Psoas muscle (tissue), 8 donors: ENCODE measurements at places on chromosomes 2 and 18. TPM values are rescaled to one million over a fixed set of nuclear protein-coding genes. Genes with fewer than 3 reads are reported as not detected.

DNA sequence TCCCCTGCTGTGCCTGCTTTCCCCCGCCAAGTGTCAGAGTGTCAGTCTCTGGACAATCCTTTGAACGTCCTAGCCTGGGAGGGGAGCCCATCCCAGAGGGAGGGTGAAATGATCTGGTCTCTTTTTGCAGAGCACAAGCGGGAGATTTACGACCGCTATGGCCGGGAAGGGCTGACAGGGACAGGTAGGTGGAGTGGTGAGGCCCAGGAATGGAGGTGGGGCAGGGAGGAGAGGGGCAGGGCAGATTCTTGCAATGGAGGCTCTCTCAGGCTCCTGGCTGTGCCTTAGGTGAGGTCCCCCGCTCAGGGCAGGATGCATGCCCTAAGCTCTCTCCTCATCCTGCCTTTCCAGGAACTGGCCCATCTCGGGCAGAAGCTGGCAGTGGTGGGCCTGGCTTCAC, 2.4 kb downstream of the DNAJB2 start:
- no peak for DNase-seq

- no peak for DNase-seq
Measured at GRCh38 chr2:26086155-26086637, 52.3 kb downstream of the RAB10 start.

GRCh38 chr2:96495982-96496629, 9.1 kb downstream of the NEURL3 start:
- DNase-seq: no peak

- no peak for DNase-seq
Measured at GRCh38 chr2:51553476-51553875, 521.5 kb upstream of the NRXN1 start.

GRCh38 chr2:196482119-196483065, 157.1 kb upstream of the CCDC150 start:
- DNase-seq: no peak

GRCh38 chr2:109318150-109318948, 189.3 kb downstream of the SH3RF3 start:
- DNase-seq: peak; percentile 91

GRCh38 chr2:7430869-7431641, 513.8 kb downstream of the RNF144A start:
- DNase-seq: peak; percentile 63

DNA sequence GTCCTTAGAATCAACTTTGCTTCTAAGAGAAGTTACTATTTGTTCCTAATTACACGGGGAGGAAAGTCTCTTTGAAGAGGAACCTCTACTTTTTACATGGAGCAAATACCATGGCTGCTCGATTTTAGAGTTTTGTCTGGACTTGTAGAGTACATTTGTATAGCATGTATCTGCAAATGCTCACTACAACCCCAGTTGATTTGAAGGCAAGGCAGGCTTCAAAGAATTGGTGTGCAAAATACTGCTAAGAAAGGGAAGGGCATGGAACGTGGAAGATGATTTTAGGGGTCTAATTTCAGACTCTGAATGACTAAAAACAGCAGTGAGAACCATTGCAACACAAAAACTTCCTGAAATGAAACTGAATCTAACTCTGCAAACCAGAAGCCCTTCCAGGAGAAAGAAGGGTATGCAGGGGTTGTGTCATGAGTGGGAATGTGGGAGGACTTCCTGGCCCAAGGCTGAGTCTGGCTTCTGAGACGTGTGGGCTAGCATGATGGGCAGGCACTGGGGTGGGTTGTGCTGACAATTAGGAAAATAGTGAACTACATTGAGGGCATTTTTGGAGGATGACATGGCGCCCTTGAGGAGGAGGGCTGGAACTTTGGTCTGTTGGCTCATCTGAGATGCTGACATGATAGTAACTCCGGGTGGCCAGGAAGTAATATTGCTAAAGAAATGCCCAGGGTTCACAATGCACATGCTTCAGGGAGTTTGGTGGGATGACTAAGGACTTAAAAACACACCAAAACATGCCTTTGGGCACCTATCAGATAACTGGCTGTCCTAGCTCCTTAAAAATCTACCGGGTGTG, 18.9 kb upstream of the IL1R2 start:
- DNase-seq: peak; percentile 34

DNA sequence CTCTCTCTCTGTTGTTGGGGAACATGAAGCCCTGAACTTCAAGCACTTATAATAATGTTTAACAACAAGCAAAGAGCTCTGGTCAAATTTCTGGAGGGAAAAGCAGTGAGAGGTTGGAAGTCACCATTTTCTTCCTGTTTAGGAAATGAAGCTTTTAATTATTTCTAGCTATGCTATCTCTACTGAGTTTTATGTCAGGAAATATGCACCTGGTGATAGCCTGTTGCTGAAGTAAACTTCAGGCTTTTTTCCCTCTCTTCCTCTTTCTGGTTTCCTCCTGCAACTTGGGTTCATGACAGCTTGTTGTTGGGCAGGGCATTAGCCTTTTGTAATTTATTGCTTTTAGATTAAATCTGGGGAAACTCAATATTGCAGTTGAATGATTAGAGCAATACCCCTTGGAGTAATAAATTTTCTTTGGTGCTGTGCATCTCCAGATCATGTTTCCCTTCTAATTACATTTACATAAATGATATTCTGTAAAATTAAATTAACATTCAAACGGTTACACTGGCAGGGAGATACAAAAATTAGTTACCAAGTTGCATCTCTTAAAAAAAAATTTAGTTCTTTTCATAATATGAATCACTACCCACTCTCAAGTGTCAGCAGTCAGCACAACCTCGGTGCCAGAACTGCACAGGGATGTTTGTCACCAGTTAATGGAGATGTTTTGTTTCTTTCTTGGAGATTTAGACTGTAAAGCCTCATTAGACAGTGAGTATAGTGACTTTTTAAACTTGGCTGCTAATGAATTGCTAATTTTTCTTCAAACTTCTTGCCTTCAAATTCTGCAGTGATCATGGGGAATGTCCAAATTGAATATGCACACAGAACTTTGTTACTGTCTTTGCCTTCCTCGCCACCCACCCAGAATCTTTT, 466.6 kb upstream of the ETAA1 start:
- DNase-seq: no peak

DNA sequence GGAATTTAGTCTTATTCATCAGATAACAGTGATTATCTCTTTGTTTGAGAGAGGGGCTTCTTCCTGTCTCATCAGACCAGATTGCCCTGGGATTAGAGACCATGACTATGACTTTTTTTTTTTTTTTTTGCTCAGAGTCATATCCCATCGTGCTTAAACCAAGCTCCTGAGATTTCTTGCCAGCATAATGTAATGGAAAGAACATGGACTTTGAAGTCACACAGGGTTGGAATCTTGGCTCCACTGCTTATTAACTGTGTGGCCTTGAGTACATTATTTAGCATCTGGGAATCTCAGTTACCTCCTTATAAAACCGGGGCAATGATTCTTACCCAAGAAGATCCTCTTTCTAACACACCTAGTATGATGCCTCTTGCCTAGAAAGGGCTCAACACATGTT, 268.3 kb downstream of the DYSF start:
- DNase-seq: no peak

- no peak for DNase-seq
Measured at GRCh38 chr2:235045973-235046343, 94.1 kb downstream of the SH3BP4 start.

DNA sequence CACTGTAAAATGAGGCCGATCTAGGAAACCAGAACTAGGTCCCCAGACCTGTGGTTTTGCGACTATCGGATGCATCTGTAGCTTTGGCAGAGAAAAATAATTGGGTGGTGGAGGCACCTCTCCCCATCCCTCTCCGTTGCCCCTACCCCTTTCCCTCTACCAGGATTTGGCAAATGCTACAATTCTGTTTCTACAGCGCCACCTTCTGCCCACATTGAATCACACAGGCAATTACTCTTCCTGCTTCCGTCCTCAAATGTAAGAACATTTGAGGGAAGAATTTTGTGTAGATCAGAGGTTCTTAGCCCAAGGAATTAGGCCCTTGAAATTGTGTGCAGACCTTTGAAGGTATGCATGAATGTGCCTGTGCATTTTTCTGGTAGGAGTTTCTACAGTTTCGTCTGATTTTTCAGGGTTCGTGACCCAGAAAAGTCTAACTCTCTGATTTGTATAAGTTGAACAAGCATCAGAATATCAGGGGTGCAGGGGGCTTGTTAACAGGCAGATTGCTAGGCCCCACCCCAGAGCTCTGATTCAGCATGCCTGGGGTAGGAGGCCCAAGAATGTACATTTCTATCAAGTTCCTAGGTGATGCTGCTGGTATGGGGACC, 11.2 kb downstream of the ATP6V1B1 start:
- DNase-seq: no peak

DNA sequence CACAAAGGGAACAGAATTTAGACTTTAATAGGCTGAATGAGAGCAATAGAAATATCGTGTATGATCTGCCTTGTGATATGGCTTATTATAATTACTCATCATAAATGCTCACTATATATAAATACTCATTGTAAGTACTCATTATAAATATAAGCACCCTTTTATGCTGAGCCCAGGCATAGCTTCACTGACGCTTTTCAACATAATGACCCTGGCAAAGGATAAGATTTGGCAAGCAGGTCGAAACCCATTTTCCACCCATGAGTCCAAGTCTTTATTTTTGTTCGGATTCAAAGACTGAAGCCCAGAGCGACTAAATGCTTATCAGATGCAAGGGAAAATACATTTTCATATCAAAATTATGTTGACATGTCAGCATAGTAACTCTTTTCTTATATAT, 500.4 kb downstream of the SLC4A3 start:
- DNase-seq: no peak

DNA sequence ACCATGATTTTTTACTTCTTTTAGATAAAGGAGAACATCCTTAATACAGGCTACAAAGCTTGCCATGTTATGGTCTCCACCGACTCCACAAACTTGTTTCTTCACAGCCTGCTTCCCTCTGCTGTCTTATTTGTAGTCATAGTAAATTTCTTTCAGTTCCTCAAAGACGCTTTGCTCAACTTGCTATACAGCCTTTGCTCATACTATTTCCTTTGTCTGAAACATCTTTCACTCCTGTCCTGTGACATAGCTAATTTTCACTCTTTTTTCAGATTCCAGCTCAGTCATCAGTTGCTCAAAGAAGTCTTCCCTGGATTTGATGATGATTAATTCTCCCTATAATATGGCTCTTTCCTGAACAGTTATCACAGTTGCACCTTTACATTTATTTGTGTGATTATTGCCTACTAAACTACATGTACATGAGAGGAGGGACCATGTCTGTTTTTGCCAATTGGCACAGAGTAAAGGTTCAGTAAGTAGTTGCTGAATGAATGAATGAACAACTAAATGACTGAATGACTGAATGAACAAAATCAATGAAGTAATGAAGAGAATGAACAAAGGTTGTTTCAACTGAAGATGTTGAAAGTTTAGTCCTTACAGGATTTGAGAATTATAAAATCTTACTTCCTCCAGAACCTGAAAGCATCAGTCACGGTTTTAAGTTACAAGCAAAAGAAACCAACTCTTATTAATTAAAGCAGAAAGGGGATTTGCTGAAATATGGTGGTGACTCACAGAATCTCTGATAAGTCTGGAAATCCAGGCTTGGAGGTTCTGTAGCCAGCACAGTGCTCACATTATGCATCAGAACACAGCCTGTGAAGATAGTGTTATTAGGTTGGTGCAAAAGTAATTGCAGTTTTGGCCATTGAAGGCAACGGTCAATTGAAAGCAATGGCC, 186.4 kb upstream of the FAM98A start:
- no peak for DNase-seq

- no peak for DNase-seq
Measured at GRCh38 chr2:15553951-15554350, 7.2 kb downstream of the NBAS start.

GRCh38 chr18:4286256-4286655, 168.9 kb downstream of the DLGAP1 start:
- no peak for DNase-seq

DNA sequence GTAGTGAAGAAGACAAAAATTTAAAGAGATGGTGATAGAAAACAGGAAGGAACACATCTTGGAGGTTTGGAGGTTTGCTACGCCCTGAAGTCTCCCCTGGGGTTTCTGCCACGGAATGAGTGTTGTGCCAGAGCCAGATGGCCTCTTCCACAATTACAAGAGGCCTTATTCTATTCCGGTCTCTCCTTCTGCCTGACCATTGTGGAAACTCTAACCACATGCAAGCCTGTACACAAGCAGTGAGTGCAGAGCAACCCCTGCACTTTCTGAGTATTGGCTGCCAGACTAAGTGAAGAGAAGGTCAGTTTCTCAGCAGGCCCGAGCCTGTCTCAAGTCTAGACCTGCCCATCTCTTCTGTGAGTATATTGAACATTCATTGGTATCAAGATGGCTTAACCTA, 22.7 kb upstream of the MYO1B start:
- DNase-seq: no peak

DNA sequence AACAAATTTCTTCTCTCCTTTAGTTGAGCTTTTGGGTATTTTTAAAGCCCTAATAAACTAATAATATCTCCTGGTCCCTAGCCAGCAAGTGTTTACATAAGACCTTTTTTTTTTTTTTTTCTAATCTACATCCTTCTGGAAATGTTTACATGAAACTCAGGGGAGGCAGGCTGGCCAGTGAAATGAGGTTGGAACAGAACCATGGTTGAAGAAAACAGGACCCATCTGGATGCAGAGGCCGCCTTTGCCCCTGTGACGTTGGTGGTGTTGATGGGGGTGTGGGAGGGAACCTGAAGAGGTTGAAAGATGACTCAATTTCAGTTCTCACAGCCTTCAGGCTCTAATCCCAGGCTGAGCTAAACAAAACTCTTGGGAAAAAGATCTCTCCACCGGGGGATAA, 118.5 kb downstream of the NRP2 start:
- DNase-seq: no peak

- no peak for DNase-seq
Measured at GRCh38 chr2:239368906-239369552, 31.8 kb downstream of the HDAC4 start.

- no peak for DNase-seq
Measured at GRCh38 chr2:216588861-216589710, 44.1 kb upstream of the IGFBP2 start.

GRCh38 chr2:66084948-66085590, 349.9 kb upstream of the MEIS1 start:
- DNase-seq: no peak

DNA sequence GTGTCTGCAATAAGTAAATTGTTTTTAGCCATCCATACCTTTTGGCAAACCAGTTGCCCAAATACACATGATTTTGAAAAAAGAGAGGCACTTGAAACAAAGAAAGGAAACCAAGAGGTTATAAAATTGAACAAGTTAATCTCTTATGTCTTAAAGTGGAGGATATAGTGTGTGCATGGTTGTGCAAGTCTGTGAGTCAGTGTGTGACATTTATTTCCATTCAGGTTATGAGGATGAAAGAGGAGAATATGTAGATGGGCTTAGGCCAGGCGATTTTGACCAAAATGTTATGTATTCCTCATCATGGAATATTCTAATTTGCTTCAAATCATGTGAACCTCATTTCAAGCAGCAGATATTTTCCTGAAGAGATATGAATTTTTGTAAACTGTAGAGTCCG, 123.3 kb downstream of the SETBP1 start:
- no peak for DNase-seq

GRCh38 chr2:230244211-230244610, 18.7 kb downstream of the SP140 start:
- no peak for DNase-seq

CDCA7 gene
- total RNA-seq: 9.2 TPM

GNAL gene
- total RNA-seq: 16.6 TPM

KCNF1 gene
- not detected for total RNA-seq

SLC30A3 gene
- total RNA-seq: 0.34 TPM

SERPINE2 gene
- 2.1 TPM for total RNA-seq

G6PC2 gene
- not detected for total RNA-seq

DYNAP gene
- total RNA-seq: not detected

SPP2 gene
- total RNA-seq: not detected

CXCR1 gene
- 0.96 TPM for total RNA-seq

BCL2 gene
- 27.0 TPM for total RNA-seq

UGT1A4 gene
- not detected for total RNA-seq

AQP12A gene
- not detected for total RNA-seq
